K562 (cell line): ENCODE measurements at places on chromosomes 4 and X.

DNA sequence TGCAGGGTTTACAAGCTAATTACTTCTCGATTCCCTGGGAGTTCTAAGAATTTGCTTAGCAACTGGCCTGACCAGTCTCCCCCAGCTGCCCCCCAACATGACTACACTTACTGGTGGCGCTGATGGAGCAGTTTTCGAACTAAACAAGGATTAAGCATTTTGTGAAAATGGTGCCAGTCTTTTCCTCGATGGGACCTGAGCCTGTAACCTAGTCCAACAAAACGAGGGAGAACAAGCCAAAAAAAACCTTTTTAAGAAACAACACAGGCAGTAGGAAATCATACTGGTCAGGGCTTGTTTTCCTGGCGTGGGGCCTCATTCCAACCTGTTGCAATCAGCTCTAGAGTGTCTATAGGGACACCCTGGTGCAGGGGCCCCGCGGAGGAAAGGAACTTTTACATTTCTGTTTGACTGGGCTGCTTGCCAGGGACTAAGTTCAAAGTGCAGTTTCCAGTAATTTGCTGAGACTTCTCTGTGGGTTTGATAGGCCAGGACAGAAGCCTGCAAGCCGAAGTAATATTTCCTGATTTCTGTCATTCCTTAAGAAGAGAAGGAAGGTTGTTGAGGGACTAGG, 158.7 kb downstream of the SPRY1 start:
- DNase-seq: no peak

DNA sequence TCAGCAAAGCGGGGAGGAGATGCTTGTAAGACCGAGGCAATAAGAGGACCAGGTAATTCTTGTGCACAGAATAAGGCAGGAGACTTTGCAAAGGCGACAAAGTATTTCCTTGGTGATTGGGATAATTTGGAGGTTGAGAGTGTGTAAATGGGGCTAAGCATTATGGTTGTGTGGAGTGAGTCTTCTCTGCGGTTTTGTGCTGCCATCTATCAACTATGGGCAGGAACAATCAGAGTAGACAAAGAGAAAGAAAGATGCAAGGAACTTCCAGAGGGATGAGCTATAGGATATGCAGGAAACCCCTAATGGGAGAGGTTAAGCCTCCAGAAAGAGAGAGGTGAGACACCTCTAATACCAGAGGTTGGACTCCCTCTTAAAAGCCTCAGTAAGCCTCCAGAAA, 339.8 kb downstream of the PAPSS1 start:
- no peak for DNase-seq

DNA sequence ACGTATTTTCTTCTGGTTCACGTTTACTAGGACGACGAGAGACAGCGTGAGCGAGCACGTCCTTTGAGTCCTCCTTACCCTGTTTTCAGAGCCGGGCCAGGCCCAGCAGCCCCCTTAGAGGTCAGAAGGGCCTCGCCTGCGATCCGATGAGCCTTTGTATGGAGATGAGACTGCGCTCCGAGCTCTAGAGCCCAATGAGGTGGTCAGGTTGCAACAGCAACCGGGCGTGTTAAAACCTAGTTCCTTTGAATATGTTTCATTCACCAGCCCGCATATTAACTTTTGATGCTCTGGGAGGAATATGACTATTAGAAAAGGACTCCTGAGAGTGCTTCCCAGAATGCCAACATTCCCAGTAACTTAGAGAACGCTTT, 55.6 kb upstream of the TADA2B start:
- no peak for DNase-seq

DNA sequence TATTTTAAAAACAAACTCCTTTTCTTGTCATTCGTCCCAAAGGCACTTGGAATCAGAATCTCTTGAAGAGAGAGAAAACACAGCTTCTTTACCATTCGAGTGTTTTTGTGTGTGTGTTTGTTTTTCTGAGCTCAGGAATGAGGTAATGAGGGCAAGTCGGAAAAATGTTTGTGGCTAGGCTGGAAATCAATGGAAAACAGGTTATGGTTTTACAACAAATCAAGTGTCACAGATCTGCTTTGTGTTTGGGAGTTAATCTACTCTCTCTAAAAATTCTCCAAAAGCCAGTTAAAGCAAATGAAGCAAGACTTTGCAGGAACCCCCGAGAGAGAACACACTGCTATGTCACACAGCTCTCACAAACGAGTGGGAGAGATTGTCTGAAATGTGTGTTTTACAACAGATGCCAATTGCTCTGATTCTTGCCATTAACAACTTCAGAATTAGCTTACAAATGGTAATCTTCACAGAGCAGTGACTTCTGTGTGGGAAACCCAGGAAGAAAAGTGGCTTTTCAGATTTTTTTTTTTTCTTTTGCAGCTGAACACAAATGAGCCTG, 264.1 kb downstream of the CBLL2 start:
- no peak for DNase-seq

DNA sequence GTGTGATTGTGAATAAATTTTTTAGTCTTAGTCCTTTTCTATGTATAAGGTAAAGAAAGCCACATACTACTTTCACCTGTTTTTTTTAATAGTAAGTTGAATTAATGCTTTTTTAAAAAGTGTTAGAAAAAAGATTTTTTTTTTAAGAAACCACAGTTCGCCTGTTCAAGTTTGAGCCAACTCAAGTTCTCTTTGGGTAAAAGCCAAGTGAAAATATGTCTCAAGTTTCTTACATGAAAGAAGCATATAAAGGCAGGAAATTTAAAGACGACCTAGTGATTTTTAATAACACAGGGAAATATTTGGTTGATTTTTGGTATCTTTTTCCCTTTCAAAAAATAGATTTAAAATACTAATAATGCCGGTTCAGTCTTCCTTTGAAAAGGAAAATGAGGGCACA, 369.9 kb upstream of the NR3C2 start:
- DNase-seq: no peak

- DNase-seq: no peak
Measured at GRCh38 chrX:71321731-71322130, 20.2 kb downstream of the ITGB1BP2 start.

DNA sequence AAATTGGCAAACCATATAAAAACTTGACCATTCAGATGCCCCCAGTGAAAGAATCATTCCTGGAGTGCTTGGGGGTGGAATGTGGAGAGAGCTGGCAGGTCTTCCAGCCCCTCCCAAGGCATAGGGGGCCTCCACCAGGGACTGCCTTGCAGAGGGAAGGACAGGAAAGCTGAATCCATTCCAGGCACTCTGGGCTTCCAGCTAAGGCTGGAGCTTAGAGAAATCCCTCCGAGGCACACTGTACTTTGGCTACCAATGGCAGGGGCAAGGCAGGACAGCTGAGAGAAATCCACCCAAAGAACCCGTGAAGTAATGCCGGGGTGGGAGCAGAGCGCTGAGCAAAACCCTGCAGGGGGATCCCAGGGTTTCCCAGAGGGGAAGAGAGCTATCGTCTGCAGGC, 4.0 kb downstream of the CENPU start:
- DNase-seq: no peak

DNA sequence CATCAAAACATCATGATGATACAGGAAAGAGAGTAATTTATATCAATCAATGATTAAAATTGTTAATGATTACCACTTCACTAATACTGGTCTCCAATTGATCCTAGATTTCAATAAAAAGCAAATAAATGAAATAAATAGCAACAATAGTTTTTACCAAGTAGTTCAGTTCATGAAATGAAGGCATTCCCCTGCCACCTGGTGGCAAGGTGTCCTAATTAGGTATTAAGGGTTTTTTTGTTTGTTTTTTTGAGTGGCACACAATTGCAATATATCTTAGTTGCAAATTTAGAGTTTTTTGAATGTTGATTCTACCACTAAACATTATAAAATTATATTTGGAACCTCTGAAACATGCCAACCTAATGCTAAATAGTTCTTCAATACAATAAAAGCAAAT, 157.4 kb upstream of the PDE5A start:
- no peak for DNase-seq
